ENCODE measurements at places on chromosomes 7 and 10.

GRCh38 chr10:87865241-87865881 is 1.9 kb downstream of the PTEN start:
- DNase-seq: peak; percentile 47

- no peak for DNase-seq
Measured at GRCh38 chr10:86339226-86339865, 27.2 kb downstream of the GRID1 start.

DNA sequence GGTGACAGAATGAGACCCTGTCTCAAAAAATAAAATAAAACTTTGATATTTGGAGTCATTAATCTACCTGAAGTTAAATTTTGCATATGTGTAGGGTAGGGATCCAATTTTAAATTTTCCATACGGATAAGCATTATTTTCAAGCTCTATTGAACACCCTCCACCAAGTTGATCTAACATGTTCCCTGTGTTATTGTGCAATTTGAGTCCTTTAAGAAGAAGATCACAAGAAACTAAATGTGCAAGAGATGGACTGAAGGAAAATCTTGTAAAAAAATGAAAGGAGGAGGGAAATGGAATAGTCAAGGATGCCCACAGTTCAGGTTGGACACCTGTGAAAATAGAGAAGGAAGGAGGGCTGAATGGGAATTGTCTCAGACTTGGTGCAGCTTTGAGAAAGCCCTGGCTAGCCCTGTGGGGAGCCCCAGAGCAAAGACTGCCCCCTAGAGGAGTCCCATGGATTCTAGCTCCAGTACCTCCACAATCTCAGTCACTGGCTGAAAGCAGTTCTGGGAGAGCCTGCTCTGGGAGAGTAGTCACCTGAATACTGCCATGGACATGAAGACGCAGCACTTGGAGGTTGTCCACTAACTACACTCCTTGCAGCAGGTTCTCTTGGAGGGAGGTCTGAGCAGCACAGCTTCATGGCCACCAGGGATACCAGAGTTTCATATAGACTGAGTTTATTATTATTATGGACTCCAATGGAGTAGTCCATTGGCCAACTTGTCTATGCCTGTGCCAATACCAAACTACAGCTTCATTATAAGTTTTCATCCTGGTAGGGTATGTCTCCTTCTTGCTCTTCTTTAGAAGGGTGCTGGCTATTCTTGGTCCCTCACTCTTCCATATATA is 5.7 kb upstream of the TIAL1 start:
- peak; percentile 64 for DNase-seq

DNA sequence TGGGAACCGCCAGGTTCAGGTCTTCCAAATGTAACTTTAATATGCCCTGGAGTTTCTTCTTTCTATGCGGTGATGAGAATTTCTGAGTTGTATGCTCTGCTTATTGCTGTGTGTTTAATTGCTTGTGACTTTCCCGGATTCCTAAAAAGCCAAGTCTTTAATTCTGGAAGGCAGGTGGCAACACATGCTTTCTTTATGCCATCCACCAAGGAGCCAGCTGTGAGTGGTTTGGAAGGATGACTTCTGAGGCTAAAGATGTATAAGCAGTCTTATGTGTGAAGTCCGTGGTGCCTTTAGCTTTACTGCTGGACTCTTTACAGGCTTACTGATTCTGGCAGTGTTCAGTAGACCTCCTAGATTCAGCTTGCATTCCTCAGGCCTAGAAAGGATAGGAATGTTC is 3.1 kb downstream of the SDK1 start:
- DNase-seq: no peak

DNA sequence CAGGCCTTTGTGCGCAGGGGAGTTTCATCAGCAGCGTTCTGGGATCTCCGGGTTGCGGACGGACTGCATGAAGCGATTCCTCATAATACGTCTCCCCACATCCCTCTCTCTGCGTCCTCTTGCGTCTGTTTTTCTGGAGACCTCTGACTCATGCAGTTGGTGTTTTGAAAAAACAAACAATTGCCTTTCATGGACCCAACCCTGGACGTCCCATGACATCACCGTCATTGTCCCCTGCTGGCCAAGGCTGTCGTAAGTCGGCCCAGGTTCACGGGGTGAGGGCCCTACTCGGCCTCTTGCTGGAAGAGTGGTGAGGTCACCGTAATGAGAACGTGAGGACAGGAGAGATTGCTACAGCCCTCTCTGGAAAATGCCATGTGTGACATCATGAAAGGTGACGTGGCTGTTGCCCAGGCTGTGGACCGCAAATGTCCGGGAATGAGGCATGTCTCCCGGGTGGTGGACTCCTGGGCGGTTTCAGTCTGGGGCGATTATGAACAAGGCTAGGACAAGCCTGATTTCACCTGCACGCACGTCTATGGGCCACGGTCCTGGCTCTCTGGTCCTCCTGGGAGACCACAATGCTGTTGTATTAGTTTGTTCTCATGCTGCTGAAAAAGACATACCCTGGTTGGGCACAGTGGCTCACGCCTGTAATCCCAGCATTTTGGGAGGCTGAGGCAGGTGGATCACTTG is 9.8 kb upstream of the MAFK start:
- no peak for DNase-seq

- no peak for DNase-seq
Measured at GRCh38 chr7:125529249-125529648, 599.6 kb upstream of the POT1 start.

DNA sequence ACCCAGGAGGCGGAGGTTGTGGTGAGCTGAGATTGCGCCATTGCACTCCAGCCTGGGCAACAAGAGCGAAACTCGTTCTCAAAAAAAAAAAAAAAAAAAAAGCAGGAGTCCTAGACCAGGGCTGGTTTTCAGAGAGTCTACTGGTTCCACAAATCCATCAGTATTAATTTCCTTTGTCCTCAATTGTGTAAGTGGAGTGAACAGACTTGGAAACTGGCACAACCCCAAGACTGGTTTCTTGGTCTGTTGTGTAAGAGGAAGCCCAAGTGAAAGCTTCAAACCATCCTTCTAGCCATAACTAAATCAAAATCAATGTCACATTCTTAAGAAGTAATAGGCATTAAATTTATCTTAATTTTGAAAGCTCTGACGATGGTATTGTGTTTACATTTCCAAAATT is 213.6 kb downstream of the DGKI start:
- peak; percentile 14 for DNase-seq

GRCh38 chr10:103757531-103758293 is 97.7 kb downstream of the SH3PXD2A start:
- peak; percentile 77 for DNase-seq
